ENCODE measurements at places on chromosomes 7 and 10. TPM values are rescaled to one million over a fixed set of nuclear protein-coding genes. Genes with fewer than 3 reads are reported as not detected.

Gene VSTM4
- total RNA-seq = 20.1 TPM

Gene RASSF4
- total RNA-seq = 5.6 TPM

Gene FGFR2
- 64.0 TPM for total RNA-seq

Gene GFRA1
- 22.7 TPM for total RNA-seq

Gene NPTX2
- 0.43 TPM for total RNA-seq

Gene GDF2
- total RNA-seq = not detected

Gene TRPV6
- not detected for total RNA-seq

Gene OPTN
- 121 TPM for total RNA-seq

Gene MLLT10
- 40.5 TPM for total RNA-seq

Gene OPN1SW
- not detected for total RNA-seq

Gene NEUROG3
- total RNA-seq = not detected

Gene NYAP1
- 1.8 TPM for total RNA-seq

Gene GIMAP5
- total RNA-seq = not detected

Gene GIMAP2
- total RNA-seq = 6.1 TPM

Measured in articular chondrocyte of knee joint (primary cell).